ENCODE measurements at places on chromosomes 5 and 9.
A peak's percentile ranks its signal among the peaks of the same experiment; 100 is the strongest.

GRCh38 chr9:90861826-90862740 is 60.5 kb downstream of the SYK start:
- DNase-seq = no peak

GRCh38 chr5:9034649-9035048 is 511.2 kb downstream of the SEMA5A start:
- no peak for DNase-seq

GRCh38 chr9:134320126-134320867 is 6.0 kb upstream of the RXRA start:
- DNase-seq = no peak

DNA sequence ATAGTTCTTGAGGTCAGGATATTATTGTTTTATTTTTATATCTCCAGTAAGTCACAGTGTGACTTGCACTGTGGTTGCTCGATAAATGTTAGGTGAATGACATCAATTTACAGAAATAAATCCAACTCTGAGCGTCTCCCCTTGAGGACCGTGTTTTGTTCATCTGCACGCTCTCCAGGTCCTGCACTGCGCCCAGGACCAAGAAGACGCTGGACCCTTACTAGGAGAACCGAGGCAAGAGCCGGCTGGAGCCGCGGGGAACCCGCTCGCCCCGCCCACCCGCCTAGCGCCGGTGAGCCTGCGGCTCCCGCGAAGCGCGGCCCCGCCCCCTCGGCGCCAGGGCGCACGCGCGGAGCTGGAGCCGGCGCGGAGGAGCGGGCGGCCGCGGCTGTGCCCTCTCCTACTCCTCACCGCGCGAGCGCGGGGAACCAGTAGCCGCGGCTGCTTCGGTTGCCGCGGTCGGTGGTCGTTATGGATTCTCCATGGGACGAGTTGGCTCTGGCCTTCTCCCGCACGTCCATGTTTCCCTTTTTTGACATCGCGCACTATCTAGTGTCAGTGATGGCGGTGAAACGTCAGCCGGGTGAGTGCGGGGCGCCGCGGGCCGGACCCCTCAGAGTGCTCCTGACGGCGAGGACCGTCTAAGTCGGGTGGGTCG is at the start of gene TMEM38B:
TMEM38B (plus strand) TSS at position 352 of the 658 bp plus-strand sequence; CDS start at position 472, 120 bp downstream.
- DNase-seq = peak; percentile 90

GRCh38 chr5:156134216-156134615 is 192.7 kb upstream of the SGCD start:
- DNase-seq = no peak

- DNase-seq = no peak
Measured at GRCh38 chr5:176827736-176828414, 17.5 kb downstream of the UNC5A start.

GRCh38 chr9:93326056-93326455 is 125.4 kb upstream of the FAM120A start:
- no peak for DNase-seq

DNA sequence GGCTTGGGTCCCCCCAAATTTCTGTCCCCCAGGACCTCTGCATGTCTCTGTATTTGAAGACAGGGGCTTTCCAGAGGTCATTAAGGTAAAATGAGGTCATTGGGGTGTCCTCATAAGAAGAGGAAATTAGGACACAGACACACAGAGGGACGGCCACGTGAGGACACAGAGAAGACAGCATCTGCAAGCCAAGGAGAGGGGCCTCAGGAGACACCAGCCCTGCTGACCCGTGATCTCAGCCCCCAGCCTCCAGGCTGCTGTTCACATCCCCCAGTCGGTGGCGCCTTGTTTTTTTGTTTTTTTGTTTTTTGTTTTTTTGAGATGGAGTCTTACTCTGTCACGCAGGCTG is 1.2 kb upstream of the CCDC183 start:
- DNase-seq = no peak

DNA sequence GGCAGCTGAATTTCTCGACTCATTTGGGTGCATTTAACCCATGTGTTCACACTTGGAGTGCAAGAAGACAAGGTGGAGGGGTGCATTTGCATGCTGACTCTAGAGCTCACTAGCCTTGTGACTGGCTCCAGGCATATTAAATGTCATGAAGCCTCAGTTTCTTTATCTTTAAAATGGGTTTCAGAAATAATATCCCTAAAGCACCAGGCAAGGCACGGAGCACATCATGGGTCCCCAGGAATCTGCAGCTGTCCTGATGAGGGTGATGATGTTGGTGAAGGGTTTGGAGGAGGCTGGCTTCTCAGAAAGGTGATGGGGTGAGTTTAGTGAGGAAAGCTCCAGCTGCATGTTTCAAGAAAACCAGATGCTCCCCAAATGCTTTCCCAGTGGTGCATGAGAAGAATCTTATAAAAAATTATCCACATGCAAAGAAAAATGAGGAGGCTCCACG is 14.8 kb downstream of the STC2 start:
- no peak for DNase-seq

GRCh38 chr5:172005708-172006320 is 624 bp downstream of the FBXW11 start:
- no peak for DNase-seq

GRCh38 chr9:8030095-8030494 is 230.5 kb upstream of the DMAC1 start:
- DNase-seq = no peak

- DNase-seq = no peak
Measured at GRCh38 chr5:141605523-141606277, 13.1 kb downstream of the DIAPH1 start.

GRCh38 chr5:2742921-2743679 is 8.4 kb downstream of the IRX2 start:
- DNase-seq = no peak

DNA sequence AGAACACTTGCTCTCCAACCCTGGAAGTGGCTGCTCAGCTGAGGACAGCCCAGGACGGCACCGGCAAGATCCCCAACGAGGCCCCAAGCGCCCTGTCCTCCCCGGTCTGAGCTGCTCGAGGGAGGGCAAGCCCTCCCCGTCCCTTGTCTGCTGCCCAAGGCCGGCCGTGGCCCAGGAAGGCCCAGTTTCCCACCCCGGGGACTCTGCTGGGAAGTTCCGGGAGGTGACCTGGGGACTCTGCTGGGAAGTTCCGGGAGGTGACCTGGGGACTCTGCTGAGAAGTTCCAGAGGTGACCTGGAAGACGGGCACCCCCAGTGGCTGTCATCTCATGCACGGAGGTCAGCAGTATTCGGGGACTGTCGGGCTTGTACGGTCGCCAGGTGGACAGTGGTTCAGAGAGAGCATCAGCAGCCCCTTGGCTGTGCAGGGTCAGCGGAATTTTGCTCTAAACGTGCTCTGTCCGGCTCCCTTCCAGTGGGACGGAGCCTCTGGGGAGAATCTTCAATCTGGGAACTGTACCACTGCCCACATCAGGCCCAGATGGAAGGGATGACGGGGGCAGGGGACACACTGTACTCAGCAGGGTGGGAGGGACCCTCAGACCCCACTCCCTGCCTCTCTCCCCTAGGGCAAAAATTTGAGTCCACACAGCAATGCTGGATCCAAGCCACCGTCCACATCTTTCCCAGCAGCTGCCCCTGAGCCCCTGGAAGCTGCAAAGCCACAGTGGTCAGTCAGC is 7.2 kb downstream of the NACC2 start:
- no peak for DNase-seq

DNA sequence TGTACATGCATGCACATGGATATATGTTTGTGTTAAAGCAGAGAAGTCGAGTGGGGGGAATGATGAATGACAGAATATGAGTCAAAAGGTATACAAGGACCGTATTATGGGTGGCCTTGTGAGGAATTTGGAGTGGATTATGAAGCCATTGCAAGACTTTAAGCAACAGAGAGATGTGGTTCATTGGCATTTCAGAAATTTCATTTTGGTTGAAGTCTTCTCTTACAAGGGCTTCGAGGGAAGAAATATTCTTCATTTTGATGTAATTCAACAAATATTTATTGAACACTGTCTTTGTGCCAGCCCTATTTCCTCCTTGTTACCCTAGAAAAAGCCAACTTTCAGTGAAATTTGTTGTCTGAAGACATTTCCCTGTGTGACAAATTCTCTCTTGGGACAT is 83.9 kb upstream of the SLCO6A1 start:
- no peak for DNase-seq

- no peak for DNase-seq
Measured at GRCh38 chr5:110873773-110874437, 135.1 kb downstream of the SLC25A46 start.

- DNase-seq = no peak
Measured at GRCh38 chr5:98168871-98169270, 604.6 kb upstream of the RGMB start.

GRCh38 chr9:122355336-122355875 is 15.4 kb upstream of the PTGS1 start:
- no peak for DNase-seq

DNA sequence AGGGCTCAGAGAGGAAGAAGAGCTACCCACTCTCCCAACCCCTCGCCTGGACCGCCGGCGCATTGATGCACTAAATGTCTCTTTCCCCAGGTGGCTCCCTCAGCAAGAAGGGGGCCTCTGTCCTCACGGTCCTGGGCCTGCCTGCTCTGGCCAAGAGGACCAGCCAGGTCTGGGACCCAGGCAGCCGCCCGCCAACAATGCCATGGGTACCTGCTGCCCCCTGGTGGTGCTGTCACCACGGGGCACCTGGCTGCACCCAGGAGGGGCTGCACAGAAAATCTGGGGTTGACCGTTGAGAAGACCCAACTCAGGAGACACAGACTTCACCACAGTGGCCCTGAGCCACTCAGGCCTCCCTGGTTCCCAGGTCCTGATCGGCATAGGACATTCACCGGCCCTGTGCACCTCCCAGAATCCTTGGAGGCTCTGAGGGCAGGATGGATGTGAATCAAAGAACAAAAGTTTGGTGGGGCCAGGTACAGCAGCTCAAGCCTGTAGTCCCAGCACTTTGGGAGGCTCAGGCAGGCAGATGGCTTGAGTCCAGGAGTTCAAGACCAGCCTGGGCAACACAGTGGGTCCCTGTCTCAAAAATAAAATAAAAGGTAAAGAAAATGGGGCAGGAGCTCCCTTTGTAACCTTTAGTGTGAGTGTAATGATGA is 2.4 kb upstream of the VAV2 start:
- DNase-seq = peak; percentile 79

GRCh38 chr5:154221371-154221896 is 30.9 kb downstream of the GALNT10 start:
- no peak for DNase-seq

DNA sequence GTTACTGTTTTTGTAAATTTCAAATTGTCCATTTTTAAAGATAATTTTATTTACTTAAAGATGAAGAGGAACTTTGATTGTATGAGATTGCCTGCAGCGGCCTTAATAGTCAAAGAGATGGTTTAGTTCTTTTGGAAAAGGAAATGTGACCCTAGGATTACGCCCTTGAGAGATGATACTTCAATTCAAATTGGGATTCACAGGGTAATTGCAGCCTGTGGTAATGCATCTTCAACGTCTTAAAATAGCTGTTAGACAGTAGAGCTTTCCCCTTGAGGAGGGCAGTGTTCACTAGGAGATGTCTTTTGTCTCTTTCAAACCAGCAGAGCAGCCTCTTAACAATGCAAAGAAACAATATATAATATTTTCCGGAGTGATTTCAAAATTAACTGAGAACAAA is 127.1 kb downstream of the TAF11L14 start:
- DNase-seq = no peak

GRCh38 chr9:136936645-136937170 is 7.8 kb downstream of the FBXW5 start:
- DNase-seq = no peak

DNA sequence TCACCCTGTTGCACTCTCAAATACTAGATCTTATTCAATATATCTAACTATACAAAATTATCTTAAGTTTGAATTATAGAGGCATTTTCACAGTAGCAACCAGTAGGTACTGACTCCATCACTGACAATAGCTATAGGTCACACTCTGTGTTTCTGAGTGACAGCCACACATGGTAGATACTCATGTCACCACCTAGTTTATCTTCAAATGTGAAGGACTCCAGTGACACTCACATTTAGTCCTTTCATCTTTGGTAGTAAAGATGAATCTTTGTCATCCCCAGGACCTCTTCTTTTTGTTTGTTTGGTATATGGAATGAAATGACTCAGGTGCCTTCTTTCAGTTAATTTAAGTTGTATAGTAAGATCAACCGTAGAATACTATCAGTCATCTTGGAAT is 102.5 kb upstream of the DHFR start:
- DNase-seq = no peak

DNA sequence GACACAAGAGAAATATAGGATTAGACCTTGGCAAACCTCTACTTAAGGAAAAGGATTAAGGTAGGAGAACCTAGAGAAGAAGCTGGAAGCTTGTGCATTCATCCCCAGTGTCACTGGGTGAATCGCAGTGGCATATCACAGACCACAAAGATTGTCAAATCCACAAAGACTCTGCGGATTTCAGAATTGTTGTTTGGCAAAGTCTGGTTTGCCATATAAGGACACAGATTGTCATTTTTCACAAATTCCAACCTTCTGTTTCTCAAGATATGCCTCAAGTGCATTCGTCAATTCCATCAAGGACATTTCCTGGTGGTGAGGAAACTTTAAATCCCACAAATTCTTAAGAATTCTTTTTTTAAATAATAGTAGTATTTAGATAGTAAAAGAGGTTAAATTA is 395.1 kb upstream of the PAPPA start:
- no peak for DNase-seq

DNA sequence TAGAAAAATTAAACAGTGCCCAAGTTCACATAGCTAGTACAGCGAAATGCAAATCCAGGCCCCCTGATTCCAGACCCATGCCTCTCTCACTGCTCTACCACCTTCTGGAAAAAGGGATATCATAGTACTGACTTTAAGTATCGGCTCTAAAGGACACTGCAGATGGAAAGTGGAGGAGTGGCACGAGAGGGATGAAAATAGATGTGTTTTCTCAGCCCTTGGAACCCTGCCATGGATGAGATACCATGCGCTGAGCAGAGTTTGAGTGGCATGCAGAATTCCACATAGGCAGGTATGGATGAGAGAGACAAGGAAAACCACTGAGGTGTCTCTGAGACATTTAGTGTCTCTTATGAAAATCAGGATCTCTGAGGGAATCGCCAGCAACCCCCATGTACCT is 18.8 kb downstream of the CKMT2 start:
- no peak for DNase-seq

GRCh38 chr5:80194468-80194867 is 61.4 kb downstream of the SERINC5 start:
- no peak for DNase-seq

DNA sequence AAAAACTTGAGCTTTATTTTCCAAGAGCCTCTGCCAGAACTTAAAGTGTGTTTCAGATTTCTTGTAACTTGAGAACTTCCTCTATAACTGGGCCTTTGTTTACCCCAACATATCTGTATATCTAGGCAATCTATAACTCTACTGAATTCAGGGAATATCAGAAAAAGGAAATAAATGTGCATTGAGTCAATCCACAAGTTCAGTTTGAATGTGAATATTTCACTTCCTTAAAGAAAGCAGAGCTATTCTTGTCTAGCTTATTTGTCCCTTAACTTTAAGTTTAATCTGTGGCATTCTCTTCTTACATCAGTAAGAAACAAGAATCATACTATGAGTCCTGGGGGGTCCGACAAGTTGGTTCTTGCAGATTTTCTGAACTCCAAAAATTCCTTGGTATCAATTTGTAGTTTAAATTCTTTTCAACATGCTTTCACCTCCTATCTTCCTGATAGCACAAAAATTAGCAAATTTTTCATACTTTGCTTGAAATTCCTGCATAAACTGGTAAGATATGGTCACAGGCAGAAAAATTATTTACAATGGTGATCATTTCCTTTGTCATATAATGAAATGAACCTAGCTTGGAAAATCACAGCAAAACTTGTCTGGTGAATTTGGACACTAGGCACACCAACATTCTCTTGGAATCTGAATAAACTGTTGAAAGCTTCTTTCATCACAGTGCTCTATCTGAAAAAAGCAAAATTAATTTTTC is 19.8 kb upstream of the ITGA1 start:
- no peak for DNase-seq

Data from hindlimb muscle (tissue), 1 donor.